ENCODE measurements at places on chromosomes 16 and 17.

GRCh38 chr17:45060382-45060796 is 728 bp upstream of the NMT1 start:
- no peak for DNase-seq

- no peak for DNase-seq
Measured at GRCh38 chr17:21146362-21147015, 19.7 kb downstream of the DHRS7B start.

DNA sequence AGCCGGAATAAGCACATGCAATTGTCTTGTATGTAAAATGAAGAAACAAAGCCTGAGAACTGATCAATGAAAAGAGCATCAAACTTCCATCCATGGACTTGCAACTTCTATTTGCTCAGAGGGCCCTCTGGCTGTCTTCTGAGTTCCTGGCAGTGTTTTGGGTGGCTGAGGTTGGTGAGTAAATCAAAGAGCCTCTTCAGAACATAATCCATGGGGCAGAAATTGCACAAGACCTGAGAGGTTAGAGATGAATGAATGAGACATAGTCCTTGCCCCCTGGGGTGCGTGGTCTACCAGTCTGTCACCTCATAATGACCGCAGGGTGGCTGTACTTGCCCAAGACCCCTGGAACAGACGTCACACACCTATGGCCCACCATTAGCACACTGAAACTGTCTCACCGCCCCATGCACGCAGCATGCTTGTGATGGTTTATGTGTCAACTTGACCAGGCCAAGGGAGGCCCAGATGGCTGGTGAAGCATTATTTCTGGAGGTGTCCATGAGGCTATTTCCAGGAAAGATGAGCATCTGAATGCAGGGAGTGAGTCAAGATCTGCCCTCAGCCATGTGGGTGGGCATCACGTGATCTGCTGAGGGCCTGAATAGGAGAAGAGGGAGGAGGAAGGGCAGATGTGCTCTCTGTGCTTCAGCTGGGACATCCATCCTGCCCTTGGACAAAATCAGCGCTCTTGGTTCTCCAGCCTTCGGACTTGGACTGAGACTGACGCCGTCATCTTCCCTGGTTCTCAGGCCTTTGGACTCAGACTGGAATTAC is 8.3 kb downstream of the PIK3R6 start:
- DNase-seq: no peak

DNA sequence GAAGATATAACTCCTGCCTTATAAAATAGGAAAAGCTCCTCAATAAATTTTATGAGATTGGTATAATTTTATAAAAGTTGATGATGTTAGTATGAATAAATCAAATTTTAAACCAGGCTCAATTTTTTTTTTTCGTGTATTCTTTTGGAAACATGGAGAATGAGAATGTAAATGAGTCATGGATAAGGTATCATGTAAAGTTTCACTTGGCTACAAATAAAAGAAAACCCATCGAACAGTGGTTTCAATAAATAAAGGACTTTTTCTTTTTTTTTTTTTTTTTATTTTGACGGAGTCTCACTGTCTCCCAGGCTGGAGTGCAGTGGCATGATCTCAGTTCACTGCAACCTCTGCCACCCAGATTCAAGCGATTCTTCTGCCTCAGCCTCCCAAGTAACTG is 67.3 kb downstream of the PHKB start:
- no peak for DNase-seq

GRCh38 chr16:87924811-87925670 is 11.3 kb downstream of the CA5A start:
- DNase-seq: no peak

- no peak for DNase-seq
Measured at GRCh38 chr16:27806986-27807385, 256.5 kb downstream of the GSG1L start.

GRCh38 chr17:15381707-15382106 is 40.3 kb upstream of the TEKT3 start:
- no peak for DNase-seq

DNA sequence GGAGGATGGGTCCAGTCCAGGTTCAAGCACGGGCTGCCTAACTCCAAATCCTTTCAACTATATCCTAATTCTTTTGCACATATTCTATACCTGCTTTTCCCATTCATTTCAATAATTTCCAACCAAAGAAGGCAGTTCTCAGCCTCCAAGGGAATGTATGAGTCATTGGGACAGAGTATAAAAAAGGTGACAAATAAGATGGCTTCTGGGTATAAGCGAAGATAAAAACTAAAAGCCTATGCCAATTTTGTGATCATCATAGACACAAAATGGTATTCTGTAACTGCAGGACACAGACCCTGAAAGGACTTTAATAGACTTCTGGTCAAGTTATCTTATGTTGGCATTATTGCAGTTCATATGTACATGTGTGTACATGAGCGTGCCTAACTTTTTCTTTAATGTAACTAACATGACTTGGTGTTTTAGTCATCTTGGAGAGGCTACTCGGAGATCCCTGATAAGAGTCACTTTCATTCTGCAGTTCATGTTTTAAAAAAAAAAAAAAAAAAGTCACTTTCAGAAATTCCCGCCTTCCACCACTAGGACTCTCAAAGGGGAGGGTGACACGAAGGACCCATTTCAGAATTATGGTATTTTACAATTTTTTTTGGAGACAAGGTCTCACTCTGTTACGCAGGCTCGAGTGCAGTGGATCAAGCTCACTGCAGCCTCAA is 17.3 kb downstream of the COG1 start:
- DNase-seq: no peak

GRCh38 chr17:15255713-15256454 is 9.2 kb downstream of the PMP22 start:
- no peak for DNase-seq

- no peak for DNase-seq
Measured at GRCh38 chr16:85051067-85051581, 23.5 kb downstream of the KIAA0513 start.

DNA sequence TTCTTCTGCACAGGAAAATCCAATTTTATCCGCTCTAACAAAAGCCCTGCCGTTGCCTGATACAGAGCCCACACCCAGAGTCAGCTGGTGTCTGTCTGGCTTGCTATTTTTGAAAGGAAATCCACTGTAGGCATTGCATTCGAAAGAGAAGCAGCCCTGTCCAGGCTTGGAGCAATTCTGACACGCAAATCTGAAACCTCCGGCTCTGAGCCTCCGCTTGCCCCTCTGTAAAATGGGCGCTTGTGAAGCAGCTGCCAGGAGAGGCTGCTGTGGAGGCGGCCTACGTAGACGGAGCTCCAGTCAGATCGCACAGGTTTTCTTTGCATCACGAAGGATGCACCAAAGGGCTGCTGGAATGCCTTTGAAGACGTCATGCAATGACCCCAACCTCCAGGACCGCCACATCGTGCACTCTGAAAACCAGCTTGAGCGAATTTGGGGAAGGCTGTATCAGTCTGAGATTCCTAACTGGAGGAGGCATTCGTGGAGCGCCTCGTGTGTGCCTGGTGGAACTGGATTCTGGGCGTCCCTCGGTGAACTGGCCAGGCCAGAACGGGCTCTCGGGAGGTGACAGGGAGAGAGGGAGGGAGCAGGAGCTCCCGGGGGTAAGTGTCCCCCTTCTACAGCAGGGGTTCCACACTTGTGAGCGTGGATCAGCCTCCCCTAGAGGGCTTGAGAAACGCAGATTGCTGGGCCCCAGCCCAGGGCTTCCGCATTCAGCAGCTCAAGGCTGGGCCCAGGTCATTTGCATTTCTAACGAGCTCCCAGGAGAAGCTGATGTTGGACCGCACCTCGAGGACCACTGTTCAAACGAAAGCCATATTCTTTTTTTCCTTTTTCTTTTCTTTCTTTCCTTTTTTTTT is 215.5 kb downstream of the MRTFB start:
- DNase-seq: no peak

DNA sequence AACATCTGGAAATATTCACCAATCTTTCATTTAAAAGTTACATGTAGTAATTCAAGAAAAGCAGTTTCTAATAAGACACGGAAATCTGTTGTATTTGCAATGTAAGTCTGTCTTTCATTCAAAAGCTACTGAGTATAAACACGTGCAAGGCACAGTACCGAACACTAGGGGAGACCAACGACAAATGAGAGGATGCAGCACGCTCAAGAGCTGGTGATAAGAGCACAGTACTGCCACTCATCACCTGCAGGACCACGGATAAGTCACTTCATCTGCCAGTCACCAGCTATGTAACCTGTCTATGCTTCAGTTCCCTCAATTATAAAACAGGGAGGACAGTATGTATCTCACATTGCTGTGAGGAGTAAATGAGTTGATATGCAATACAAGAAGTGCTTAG is 67.1 kb downstream of the CLEC18A start:
- DNase-seq: no peak

DNA sequence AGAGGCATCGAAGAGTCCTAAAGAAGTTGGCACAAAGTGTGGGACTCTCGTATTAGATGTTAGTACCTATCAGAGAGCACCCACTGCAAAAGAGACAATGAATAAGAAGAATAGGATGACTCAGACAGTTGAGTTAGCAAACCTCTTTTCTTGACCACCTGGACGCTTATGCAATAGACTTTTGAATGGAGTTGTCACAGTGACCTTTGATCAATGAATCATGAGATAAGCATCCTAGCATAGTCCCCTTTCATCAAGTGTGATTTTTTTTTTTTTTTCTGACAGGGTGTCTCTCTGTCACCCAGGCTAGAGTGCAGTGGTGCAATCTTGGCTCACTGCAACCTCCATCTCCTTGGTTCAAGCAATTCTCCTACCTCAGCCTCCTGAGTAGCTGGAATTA is 1417.9 kb upstream of the GOT2 start:
- no peak for DNase-seq

DNA sequence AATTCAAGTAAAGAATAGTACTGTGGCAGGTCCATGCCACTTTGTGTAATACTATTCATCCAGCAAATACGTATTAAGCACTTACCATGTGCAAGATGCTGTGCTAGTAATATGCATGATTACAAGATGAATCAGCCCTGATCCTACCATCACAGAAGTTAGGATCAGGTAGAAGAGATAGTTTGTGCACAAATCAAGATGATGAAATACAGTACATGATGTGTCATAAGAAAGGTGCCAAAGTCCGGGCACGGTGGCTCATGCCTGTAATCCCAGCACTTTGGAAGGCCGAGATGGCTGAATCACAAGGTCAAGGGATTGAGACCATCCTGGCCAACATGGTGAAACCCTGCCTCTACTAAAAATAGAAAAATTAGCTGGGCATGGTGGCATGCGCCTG is 10.9 kb downstream of the COG4 start:
- no peak for DNase-seq

DNA sequence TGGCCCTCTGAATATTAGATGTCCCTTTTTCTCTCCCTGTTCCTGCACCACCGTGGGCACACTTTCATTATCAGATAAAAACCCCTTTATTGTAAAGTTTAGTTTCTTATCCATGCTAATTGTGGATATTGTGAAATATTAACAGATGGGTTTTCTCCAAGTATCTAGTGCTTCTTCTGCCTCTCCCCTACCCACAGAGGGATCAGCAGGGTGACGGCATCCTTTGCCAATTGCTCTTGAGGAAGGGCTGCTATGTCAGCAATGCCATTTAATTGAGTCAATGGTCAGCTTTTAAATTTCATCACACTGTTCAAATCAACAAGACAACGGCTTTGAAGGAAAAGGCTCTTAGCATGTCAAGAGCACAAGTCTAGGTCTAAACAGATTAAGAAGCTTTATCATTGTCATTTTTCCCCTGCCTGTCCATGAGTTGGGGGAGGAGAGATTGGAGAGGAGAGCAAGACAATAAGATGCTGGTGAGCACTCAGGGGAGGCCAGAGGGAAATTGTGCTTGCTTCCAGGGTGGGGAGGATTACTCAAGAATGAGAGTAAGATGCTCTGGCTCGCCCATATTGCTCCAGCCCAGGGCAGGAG is 443.0 kb upstream of the CCL2 start:
- DNase-seq: no peak

DNA sequence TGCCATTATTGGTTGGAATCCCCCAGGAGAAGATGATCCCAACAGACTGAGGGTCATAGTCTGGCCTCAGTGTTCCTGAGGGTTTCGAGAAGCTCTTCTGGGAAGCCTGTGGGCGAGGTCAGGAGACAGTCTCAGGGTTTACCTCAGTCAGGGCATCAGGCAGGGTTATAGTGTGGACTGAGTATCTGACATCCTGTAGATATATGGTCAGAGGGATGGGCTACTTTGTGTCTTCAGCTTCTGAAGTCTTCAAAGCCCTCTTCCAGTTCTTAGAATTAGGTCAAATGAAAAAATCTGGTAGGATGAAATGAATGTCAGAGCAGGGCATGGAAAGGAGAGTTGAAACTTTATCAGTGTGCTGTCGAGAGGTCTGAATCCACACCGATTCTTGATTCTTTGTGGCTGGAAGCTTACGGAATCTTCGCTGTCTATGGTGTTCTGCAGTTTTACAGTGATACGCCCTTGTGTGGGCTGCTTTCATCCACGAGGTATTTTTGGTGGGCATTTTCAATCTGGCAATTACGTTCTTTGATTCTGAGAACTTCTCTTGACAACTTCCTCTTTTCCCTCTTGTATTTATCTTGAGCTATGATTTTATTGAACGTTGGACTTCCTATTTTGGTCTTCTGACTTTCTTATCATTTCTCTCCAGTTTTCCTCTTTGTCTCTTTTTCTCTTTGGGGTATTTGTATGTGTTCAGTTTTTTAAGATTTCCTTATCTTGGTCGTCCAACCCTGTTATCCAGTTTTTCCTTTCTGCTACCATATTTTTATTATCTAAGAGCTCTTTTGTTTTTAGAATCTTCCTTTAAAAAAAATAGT is 30.4 kb downstream of the BPTF start:
- DNase-seq: no peak

- no peak for DNase-seq
Measured at GRCh38 chr16:19874851-19875546, 9.6 kb downstream of the GPRC5B start.

GRCh38 chr16:53708490-53708889 is 4.5 kb downstream of the FTO start:
- no peak for DNase-seq

GRCh38 chr16:53605831-53606400 is 97.7 kb downstream of the RPGRIP1L start:
- DNase-seq: no peak

GRCh38 chr17:73760439-73760758 is 116.2 kb upstream of the SDK2 start:
- no peak for DNase-seq

- no peak for DNase-seq
Measured at GRCh38 chr16:11968577-11968976, 3.6 kb downstream of the TNFRSF17 start.

- DNase-seq: peak; percentile 56
Measured at GRCh38 chr17:35312790-35313711, 60.4 kb downstream of the SLFN11 start.

DNA sequence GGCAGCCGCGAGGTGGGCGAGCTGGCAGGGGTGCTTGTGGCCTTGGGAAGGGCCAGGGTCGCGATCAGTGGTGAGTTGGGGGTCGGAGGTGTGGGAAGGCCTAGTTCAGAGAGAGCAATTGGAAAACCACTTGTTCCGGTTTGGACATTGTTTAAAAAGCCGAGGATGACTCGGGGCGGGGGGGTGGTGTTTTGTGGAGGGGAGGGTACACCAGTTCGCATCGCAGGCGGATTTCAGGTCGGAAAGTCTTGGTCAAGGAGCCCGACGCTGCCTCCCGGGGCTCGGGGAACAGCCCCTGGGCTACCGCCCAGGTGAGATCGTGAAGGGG is 66.4 kb downstream of the KPNA2 start:
- DNase-seq: no peak

- no peak for DNase-seq
Measured at GRCh38 chr17:27623614-27624013, 7.4 kb upstream of the LGALS9 start.

Measured in right lobe of liver (tissue), 6 donors.